Amniotic epithelial cell (primary cell): ENCODE measurements at places on chromosomes 4 and X.

GRCh38 chr4:113179996-113180395 is 130.5 kb downstream of the ANK2 start:
- no peak for DNase-seq

DNA sequence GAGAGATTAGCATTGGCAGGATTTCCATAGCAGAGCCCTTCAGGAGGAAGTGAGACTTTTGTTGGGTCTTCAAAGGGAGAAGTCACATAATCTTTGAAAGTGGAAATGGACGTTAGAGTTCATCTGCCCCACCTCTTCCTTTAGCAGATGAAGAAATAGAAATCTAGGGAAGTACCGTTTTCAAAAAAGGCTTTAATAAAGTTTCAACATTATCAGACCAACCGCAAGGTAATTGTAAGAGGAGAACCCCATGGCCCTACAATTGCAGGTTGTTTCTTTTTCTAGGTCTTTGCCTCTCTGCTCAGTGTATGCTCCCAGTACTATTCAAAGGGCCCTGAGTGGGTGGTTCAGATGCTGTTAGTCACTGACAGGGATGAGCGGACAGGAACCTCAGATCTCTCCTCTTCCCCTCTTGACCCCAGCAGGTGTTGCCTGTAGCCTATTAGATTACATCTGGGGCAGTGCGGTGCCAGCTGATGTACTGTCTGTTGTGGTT is 48.6 kb upstream of the AP1S2 start:
- no peak for DNase-seq

GRCh38 chrX:550514-550913 is 80.1 kb upstream of the SHOX start:
- no peak for DNase-seq

DNA sequence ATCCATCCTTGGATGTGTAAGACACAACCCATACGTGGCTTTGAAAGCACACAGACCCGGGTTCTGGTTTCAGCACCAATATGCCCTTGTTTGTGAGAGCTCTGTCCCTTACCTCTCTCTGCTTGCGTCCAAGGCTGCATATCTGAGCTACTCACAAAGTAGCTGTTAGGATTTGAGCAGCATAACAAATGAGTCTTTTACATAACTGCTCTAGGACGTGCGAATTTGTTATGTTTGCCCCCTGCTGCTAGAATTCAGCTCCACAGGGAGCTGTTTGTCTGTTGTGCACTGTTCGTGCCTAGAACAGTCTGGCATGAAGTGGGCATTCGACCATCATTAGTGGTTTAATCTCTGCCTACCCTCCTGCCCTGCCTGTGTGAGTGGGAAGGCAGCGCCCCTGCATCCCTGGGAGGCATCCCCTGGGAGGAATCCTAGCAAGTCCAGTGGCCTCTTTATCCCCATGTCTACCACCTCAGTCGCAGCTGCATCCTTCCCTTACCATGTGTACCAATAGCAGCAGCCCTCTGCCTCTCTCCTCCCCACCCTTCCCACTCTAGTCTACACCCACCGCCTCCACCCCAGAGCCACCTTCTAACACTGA is 42.1 kb downstream of the SLC2A9 start:
- DNase-seq, result no peak

DNA sequence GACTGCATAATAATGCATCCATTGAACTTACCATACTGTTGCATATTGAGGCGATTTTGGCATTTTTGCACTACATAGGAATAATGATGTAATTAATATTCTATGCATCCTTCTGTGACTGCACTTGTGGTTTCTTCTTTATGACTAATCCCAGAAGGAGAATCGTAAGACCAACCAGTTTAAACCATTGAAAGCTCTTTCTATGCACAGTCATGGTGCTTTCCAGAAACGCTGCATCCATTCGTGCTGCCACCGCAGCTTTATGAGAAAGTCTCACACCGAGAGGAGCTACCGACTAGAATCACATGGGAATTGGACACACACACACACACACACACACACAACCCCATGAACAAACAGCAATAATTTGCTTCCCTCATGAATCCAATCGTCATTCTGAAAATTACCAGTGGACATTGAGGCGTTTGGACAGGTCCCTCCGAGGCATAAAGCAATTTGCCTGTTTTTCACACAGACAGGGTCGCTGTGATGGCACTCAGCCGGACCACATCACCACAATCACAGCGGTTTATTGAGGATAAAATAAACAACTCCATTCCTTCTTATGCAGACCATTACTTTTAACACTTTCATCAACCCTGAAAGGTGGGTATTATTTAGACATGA is 64.2 kb downstream of the PACRGL start:
- DNase-seq, result peak; percentile 7

DNA sequence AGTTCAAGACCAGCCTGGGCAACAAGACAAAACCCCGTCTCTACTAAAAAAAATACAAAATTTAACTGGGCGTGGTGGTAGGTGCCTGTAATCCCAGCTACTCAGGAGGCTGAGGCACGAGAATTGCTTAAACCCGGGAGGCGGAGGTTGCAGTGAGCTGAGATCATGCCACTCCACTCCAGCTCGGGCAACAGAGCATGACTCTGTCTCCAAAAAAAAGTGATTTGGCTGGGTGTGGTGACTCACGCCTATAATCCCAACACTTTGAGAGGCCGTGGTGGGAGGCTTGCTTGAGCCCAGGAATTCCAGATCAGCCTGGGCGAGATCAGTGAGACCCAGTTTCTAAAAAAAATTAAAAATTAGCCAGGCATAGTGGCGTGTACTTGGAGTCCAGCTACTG is 4.1 kb downstream of the OPHN1 start:
- DNase-seq, result peak; percentile 52

- no peak for DNase-seq
Measured at GRCh38 chr4:99617374-99617773, 40.3 kb downstream of the C4orf54 start.

GRCh38 chrX:134745636-134746409 is 87.6 kb upstream of the PLAC1 start:
- no peak for DNase-seq
